Sciatic nerve (tissue), 2 donors: ENCODE measurements at places on chromosomes 13 and 19. TPM values are rescaled to one million over a fixed set of nuclear protein-coding genes. Genes with fewer than 3 reads are reported as not detected.

The KCTD15 gene
- 20.4 TPM for total RNA-seq

GRCh38 chr13:66154354-66154753 is 1075.8 kb downstream of the PCDH9 start:
- DNase-seq: no peak

GRCh38 chr13:35927567-35928021 is 203.6 kb downstream of the DCLK1 start:
- DNase-seq: no peak

- no peak for DNase-seq
Observed at GRCh38 chr19:18587561-18587960, 1.0 kb upstream of the REX1BD start.

The KCNC3 gene
- 2.7 TPM for total RNA-seq

The SHFL gene
- 47.0 TPM for total RNA-seq
